NCI-H146 (cell line): ENCODE measurements at places on chromosomes 1 and 21.
A peak's percentile ranks its signal among the peaks of the same experiment; 100 is the strongest.

- DNase-seq = peak; percentile 81
Measured at GRCh38 chr21:44556879-44557278, 1.7 kb downstream of the KRTAP10-3 start.

DNA sequence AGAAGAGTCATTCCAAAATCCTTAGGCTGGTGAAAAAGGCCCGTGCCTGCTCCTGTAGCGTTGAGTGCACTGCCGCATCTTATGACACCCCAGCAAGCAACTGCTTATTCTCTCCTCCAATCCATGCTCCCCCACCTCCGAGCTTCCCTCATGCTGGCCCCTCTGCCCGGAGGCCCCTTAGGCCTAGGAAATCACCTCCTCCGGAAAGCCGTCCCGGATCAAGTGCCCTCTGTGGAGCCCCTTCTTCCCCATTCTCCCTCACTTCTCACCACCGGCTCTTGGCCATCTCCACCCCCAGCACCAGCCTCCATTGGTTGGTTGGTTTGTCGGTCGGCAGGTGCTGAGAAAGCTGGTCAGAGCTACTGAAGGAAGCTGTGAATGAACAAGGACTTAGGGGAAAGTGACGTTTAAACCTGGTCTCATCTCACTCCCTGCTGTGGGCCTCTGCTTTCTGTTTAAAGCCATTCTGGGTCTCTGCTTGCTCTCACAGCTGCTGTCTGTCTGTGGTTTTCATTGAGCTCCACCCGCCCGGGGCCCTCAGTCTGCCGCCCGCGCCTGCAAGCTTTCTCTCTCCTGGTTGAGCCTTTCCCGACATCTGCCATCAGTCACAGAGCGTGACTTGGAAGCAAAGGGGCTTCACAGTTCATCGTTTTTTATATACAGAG, 122.2 kb downstream of the KCNN3 start:
- peak; percentile 65 for DNase-seq

DNA sequence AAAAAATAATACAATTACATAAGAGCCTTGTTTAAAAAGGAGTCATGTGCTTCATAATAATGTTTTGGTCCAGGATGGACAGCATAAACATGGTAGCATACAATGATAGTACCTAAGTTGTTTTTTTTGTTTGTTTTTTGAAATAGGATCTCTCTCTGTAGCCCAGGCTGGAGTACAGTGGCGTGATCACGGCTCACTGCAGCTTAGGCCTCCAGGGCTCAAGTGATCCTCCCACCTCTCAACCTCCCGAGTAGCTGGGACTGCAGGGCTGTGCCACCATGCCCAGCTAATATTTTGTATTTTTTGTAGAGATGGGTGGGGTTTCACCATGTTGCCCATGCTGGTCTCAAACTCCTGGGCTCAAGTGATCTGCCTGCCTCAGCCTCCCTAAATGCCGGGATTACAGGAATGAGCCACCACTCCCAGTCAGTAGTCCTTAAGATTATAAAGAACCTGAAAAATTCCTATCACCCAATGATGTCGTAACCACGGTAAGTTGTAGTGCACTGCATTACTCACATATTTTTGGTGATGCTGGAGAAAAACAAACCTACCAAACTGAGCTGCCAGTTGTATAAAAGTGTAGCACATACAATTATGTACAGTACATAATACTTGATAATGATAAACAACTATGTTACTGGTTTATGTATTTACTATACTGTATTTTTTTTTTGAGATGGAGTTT, 22.4 kb upstream of the RCOR3 start:
- DNase-seq = no peak

DNA sequence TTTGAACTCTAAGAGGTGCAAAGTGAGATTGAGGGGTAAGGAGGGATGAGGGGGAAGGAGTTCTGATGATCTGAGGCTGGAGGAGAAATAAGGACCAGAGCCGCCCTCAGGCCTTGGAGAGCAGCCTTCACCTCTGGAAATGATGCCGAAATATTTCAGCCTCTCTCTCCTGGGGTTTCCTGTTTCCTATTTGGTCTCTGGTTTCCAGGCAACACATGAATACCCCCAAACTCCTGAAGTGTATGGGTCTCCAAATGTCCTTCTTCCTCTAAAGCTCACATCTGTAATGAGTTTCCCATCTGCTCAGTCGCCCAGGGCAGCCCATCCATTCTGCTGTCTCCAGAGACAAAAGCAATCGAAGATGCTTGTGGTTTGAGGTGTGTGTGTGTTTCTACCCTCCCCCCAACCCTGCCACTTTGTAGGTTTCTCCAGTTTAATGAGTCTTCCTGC, 52.0 kb upstream of the FAM20B start:
- no peak for DNase-seq

- no peak for DNase-seq
Measured at GRCh38 chr1:75985827-75986226, 53.6 kb upstream of the ASB17 start.

DNA sequence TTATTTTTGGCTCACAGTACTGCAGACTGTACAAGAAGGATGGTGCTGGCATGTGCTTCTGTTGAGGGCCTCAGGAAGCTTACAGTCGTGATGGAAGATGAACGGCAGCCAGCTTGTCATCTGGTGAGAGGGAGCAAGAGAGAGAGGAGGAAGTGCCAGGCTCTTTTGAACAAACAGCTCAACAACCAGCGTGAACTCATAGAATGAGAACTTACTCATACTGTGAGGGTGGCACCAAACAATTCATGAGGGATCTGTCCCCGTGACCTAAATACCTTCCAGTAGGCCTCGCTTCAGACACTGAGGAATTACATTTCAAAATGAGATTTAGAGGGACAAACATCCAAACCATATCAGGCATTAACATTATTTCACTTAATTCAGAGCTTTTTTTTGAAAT, 84.7 kb downstream of the PKN2 start:
- no peak for DNase-seq

DNA sequence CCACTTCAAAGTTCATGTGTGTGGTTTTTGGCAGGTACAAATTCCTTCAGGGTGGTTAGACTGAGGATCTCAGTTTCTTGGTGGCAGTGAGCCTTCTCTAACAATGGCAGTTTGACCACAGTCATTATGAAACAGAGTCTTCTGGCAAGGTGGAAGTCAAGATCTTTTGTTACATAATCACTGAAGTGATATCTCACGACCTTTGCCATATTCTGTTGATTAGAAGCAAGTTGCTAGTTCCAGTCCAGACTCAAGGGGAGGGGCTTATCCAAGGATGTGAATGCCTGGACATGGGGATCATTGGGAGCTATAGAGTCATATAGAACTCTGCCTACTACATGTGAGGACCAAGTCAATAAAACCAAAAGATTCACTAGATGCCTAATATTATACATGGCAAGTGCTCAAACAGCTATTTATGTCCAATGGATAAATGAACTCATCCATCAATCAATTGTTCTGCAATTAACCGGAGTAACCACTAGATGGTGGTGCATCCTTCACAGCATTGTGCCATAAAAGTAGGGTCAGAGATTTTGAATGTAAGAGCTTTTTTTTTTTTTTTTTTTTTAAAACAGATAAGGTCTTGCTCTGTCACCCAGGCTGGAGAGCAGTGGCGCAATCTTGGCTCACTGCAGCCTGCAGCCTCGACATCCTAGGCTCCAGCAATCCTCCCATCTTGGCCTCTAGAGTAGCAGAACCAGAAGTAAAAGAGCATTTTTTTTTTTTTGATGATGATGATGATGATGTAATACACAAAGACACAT, 131.9 kb downstream of the CRB1 start:
- peak; percentile 5 for DNase-seq

- no peak for DNase-seq
Measured at GRCh38 chr1:67515324-67516080, 85.3 kb upstream of the SERBP1 start.

GRCh38 chr1:22639286-22639685, 2.9 kb downstream of the C1QA start:
- DNase-seq = no peak

- no peak for DNase-seq
Measured at GRCh38 chr1:39413902-39414528, 77.4 kb upstream of the BMP8A start.

DNA sequence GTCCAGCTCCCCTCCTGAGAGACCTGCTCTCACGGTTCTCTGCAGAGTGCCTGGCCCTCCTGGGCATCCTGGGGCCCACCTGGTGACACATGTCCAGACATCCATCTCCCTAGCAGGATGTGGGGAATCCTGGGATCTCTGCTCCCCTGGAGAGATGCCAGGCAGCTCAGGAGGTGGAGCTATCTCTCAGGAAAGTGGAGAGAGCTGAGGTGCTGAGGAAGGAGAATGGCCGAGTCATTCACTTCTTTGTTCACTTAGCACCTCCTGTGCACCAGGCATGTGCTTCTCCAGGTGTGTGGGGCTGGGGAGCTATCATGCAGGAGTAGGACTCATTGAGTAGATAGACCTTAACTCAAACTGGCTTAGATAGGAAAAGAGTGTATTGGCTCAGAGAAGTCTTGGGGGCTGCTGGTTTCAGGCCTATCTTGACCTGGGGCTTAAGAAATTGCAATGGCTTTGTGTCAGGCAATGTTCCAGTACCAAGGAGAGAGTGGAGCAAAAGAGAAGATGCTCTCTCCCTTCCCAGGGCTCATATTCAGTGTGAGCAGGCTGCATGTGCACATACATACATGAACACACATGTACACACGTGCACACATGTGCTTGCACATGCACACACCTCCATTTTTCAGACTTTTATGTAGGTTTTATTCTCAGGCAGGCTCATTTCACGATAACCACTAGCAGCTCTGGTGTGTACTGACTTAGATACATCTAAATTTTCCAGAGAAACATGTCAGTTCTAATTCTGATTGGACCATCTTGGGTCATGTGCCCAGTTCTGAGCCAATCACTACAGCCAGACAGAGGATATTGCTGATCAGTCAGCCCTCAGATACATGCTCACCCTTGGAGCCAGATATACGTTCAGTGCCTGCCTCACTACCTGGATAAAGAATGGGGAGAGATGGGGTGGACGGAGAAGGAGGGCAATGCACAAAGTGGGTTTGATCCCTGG, 437.6 kb downstream of the PTPRU start:
- DNase-seq = no peak
